ENCODE measurements at places on chromosomes 3 and 15.
A peak's percentile ranks its signal among the peaks of the same experiment; 100 is the strongest.

DNA sequence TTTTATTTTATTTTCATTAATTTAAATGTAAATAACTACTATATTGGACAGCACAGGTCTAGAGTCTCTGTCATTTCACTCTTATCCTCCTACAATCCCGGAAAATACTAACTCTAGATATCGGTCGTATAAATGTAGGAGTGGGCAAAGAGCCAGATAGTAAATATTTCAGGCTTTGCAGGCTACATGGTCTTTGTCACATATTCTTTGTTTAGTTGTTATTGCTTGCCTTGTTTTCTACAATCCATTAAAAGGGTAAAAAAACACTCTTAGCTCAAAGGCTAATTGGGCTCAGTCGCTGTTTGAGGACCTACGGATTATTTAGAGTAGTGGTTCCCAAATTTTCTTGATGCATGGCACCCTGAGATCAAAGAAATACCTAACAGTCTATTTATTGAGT is 1.7 kb downstream of the KNL1 start:
- no peak for DNase-seq

GRCh38 chr3:53170325-53171063 is 9.5 kb downstream of the PRKCD start:
- DNase-seq, result no peak

DNA sequence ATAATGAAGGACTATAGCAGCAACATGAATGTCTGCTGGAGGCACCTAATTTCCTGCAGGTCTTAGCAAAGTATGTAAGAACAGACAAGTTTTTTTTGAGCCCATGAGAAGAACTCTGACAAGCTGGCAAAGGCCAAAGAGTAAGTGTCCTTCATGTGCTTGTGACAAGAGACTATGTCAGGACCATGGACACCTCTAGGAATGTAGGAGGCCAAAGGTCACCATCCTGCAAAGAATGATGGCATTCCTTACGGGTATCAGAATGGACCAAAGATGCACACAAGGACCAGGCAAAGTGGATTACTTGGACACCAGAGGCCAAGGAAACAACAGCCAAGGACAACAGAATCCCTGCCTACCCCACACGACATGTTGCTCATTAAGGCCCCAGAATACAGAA is 858.5 kb upstream of the CFAP20DC start:
- DNase-seq, result no peak

DNA sequence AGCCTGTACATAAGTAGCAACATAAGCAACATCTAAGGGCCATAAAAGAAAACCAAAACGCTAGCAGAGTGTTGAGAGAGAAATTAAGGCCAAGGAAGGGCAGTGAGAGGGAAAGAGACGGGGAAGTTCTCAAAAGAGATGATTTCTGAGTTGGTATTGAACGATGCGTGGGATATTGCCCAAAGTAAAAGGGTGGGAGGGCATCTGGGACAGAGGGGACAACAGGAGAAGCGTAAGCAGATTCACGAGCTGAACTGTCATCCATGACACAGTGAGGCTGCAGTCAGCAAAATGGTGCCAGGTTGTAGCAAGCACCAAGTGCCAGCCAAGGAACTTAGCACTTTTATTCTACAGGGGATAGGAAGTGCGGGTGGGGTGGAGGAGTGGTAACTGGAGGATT is 11.8 kb downstream of the NCEH1 start:
- DNase-seq, result no peak

DNA sequence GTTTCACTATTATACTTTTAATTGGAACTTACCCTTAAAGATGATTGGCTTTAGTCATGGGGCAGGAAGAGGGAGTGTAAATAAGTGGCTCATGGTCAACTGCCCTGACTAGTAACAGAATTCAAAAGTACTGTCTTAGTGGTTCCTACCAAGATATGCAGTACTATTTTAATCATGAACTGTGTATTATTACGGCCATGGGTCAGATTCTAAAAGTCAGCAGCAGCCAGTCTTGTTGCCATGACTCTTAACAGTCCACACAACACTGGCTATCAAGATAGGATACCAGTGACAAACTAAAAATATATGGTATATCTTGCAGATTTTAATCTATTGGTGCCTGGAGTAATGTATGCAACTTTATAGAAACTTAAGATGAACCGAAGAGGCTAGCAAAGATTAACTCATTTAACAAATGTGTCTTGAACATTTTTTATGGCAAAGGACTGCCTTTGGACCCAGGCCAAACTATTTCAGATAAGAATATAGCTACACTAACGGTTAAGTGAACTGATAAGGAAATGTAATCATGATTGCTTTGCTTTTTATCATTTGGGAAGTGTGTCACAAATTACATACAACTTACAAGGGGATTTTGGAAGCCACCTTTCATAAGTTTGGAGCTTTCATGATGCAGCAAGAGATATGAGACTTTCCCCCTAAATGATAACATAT is 163.7 kb downstream of the TCF12 start:
- DNase-seq, result no peak

DNA sequence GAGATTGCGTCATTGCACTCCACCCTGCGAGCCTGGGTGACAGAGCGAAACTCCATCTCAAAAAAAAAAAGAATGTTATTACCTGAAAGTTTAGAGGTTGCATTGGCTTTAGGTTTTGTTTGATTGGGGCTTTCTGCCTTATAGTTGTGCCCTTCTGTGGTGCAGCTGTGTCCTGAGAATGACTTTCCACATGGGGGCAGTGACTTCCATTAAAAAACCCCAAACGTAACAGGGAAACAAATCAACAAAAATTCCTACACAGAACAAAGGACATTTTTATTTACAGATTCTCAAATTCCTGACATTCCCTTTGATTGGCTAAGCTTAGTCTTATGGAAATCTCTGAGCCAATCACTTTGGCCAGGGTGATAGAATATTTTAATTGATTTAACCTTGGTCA is 154.1 kb upstream of the GPR149 start:
- DNase-seq, result no peak

- no peak for DNase-seq
Measured at GRCh38 chr3:78986416-78987101, 781.2 kb downstream of the ROBO1 start.

DNA sequence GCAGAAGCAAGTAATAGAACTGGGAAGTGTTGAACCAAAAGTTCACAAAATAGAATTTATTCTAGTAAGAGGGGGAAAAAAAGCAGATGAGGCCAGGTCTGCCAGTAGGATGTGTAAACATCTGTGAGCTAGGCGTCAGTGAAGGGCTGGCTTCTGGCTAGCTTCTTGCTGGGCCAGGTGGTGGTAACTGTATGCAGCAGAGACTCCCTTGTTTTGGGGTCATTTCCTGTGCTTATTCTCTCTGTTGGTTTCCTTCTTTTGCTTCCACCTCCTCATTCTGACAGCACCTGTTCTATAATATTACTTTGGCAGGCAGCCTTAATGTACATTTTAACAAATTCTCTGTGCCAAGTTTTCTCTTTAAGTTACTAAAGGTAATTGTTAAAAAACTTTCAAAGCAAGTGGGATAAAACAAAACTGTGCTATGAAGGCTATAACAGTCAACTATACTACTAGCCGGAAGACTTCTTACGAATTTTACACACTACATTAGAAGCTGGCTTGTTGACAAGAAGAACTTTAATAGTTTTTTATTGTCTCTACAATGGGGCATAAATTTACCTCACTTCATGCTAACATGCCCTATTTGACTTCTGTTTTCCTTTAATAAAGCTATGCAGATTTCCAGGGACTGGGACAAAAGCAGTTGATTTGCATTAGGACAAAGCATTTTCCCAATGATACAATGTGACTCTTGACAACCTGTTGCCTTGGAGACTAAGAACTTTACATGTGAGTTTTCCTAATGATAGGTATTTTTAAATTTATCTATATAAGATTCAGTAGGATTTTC is 318.8 kb upstream of the NAALADL2 start:
- DNase-seq, result no peak

DNA sequence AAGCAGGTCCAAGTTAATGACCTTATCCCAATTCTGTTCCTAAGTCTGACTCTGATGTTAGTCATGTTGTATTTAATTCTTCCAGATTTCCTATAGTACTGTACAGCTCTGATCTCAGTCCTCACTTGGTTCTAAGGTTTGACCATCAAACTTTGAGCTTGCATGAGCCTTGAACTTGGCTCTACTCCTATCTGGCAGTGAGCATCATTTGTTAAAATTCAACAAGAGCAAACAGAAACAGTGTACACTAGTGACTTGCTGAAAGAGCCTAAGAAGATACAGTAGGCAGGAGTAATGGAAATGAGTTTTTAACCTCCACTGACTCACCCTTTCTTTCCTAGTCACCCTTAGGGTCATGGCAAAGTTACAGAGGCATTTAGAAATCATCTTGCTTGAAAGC is 451.1 kb upstream of the TPRG1 start:
- peak; percentile 61 for DNase-seq

DNA sequence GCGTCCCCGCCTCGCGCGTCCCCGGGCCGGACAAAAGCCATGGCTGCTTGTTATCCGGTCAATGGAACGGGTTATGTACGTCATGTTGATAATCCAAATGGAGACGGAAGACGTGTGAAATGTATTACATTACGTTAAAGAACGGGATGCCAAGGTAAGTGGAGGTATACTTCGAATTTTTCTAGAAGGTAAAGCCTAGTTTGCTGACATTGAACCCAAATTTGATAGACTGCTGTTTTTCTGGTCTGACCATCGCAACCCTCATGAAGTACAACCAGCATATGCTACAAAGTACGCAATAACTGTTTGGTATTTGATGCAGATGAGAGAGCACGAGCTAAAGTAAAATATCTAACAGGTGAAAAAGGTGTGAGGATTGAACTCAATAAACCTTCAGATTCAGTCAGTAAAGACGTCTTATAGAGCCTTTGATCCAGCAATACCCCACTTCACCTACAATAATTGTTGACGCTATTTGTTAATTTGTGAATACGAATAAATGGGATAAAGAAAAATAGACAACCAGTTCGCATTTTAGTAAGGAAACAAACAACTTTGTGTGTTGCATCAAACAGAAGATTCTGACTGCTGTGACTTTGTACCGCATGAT is 19.8 kb downstream of the WDR73 start:
- DNase-seq, result no peak

DNA sequence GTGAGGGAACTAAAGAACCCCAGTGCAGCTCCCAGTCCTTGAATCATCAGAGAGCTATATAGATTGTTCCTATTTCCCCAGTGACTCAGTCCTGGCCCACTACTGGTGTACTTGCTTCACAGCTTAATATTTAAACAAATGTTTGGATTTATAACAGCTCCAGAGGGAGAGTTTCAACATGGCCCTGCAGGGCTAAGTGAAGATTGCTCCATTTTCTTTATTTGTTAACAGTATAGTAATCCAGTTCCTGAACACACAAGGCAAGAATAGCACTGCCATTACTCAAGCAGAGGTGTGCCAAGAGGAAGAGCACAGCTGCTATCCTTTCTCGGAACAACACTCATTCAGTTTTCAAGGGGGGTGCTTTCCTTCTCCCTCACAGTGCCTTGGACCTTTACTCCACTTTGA is 6.5 kb downstream of the SQOR start:
- DNase-seq, result peak; percentile 67
